Activated CD4-positive, alpha-beta T cell treated with anti-CD3 and anti-CD28 coated beads, Interleukin-2, Interleukin-4, amounts not matched to agents 100 ng/mL and 50 ng/mL, durations not matched to agents 16 hours and 8 hours (primary cell): ENCODE measurements at places on chromosomes 1 and 21.

GRCh38 chr1:39671433-39671792 lies 494 bp downstream of the NT5C1A start:
- DNase-seq: no peak

DNA sequence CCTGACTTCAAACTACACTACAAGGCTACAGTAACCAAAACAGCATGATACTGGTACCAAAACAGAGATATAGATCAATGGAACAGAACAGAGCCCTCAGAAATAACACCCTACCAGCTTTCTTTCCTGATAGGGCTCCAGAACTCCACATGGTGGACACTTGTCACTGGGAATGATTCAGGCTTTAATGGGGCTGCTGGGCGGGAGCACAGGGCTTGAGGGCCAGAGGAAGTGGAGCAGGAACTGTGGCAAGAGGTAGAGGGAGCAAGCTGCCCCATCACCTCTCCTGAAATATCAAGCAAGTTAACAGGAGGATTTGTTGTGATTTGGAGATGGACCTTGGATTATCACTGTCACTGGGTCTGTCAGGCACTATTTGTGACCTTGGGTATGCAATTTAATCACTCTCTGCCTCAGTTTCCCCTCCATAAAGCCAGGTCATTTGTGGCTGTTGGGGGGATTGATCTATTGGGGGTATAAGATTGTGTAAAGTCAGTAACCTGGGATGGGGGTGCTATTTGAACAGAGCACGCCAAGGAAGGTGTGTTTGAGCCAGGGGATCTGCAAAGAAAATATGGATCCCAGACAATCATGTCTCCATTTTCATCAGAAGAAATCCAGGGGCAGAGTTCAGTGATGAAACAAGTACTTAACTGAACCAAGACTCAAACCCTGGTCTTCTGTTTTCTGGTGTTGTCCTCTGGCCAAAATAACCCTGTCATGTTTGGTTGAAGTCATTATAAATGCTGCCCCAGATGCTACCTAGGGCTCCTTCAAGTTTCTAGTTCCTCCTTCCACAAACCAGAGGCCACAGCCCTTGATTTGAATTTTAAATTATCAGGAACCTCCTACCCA lies 25.2 kb downstream of the ETS2 start:
- DNase-seq: no peak

GRCh38 chr1:160061369-160062229 lies 8.4 kb downstream of the KCNJ10 start:
- no peak for DNase-seq

GRCh38 chr1:39631361-39632322 lies 7.8 kb downstream of the HEYL start:
- DNase-seq: no peak

GRCh38 chr1:159121526-159121925 lies 45.0 kb upstream of the AIM2 start:
- DNase-seq: peak; percentile 34

DNA sequence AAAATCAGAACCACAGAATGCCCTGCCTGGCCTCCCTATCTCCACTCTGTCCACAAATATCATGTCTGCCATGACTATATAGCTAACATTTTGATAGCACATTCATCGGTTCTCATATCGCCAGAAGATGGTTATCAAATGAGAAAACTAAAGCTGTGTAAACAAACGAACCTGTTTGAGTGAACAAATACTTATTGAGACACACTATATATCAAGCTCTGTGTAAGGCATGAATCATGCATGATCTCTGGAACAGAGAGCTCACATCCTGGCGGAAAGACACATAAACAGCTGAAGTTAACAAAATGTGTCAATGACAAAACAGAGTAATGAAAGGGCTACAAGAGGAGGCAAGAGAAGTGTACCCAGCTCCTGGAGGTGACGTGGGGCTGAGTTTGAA lies 13.1 kb downstream of the KCND3 start:
- DNase-seq: no peak

DNA sequence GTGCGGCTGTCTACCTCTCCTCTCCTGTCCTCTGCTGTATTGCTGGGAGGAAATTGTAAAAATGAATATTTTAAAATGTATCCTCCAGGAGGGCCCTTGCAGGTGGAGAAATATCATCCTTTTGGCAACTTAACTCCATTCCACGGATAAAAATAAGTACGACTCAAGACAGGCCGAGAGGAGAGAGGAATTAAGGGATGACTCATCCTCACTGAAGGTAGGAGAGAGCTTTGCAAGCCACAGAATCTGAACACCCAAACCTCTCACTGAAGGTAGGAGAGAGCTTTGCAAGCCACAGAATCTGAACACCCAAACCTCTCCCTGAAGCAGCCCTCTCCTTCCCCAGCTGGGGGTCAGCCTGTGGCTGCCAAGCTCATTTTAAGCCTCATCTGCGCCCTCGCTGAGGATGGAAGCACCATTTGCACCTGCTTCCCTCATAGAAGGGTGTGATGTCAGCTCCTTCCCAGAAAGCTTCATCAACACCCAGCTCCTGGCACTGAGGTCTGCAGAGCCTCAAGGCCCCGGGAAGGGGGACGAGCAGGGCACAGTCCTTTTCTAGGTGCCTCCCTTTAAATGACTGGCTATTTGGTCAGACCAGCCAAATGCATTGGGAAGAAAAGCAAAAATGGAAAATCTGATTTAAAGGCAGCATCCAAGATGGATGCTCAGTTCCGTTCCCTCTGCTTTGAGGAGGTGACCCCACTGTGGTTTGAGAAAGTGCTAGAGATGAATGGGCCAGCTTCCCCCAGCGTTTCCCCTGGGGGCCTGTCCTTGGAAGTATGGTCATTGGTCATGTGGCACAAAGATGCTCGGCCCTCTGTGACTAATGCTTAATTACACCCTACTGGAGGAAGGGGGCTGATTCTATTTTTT lies 12.9 kb upstream of the SELENON start:
- no peak for DNase-seq
